ENCODE measurements at places on chromosomes 4 and X.

DNA sequence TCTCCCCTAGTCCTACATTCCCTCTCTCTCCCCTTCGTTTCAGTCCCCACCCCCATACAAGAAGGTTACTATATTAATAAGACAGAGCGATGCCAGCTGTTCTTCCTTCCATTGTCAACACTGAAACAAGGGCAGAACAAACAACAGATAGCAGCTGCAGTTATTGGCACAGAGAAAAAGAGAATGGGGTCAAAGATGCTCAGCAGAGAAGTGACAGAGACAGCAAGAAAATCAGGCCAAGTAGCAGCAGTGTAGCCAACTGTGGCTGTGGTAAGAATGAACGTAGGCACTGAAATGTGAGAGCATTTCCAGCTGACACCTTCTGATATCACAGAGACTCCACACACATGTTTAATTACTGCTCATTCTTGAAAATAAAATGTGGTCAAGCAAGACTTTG, 641.8 kb downstream of the FSTL5 start:
- no peak for DNase-seq

DNA sequence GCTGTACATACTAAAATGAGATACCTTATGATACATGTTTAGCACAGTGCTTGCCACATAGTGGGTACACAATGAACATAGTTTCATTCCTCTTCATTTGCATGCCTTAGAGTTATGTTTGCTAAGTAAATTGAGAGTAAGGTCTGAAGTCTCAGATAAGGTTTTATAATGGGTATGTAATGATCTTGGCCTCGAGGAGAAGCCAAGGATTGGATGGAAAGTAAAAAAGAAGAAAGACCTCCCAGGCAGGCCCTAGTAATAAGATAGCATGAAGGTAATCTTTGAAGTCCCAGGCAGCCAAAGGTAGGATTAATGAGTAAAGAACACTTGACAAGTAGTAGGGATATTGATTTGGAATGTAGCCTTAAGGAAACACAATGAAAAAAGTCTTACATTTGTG, 55.8 kb upstream of the TSPAN7 start:
- no peak for DNase-seq

- no peak for DNase-seq
These were observed 14.8 kb upstream of the LAP3 start for GRCh38 chr4:17562157-17562556.

- no peak for DNase-seq
These were observed 406.5 kb downstream of the IQCM start for GRCh38 chr4:149409146-149409545.
